ENCODE measurements at places on chromosomes 2 and 18.

GRCh38 chr2:64581777-64582539 lies 57.8 kb downstream of the AFTPH start:
- DNase-seq: no peak

GRCh38 chr2:191738667-191739066 lies 60.7 kb downstream of the NABP1 start:
- DNase-seq: no peak

DNA sequence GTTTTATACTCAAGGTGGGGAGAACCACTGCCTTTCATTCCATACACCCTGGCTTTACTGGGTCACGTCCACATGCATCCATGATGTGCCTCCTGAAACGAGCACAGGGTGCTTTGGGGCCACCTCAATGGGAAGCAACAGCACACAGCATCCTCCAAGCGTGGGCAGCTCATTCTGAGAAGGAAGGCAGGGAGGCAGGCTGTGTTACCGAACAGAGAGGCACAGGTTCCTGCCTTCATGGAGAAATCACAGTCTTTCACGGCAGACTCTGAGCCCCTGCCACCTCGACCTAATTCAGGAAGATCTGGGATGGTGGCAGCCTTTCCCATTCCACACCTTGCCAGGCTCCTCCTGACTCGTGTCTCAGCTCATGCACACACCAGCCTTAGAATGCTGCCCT lies 130.1 kb downstream of the GBX2 start:
- DNase-seq: no peak

DNA sequence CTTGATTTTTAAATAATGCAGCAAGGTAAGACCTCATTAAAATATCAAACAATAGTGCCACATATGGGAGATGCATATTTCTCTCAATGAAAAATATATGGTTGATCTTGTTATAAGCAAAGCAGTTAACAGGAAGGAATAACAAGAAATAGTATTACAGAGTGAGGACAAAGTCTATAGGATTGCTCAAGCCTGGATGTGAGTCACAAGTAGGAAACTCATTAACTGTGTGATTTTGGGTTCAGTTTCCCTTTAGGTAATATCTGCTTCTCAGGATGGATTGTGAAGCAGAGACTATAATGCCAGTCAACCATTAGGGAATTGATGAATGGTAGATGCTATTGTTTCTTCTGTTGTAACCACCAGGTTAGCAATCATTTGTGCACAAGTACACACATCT lies 42.9 kb upstream of the SPHKAP start:
- no peak for DNase-seq

DNA sequence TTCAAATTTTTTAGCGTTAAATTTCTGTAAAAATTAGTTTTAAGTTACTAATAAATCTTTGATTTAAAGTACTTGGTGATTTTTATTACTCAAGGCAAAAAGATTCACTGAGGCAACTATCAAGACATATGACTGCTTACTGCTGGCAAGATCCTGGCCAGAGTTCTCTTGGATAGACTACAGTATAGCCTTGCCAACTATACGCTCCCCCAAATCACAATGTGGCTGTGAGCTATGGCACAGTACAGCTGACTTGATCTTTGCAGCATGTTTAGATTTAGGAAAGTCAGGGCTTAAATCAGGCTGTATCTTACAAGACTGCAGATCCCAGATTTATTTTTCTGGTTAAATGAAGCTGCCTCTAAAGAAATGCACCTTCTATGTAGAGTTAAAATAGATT lies 26.5 kb downstream of the MSTN start:
- DNase-seq: no peak

GRCh38 chr2:208039376-208040110 lies 14.2 kb upstream of the PLEKHM3 start:
- DNase-seq: no peak

GRCh38 chr2:196224756-196225155 lies 53.4 kb upstream of the STK17B start:
- no peak for DNase-seq

DNA sequence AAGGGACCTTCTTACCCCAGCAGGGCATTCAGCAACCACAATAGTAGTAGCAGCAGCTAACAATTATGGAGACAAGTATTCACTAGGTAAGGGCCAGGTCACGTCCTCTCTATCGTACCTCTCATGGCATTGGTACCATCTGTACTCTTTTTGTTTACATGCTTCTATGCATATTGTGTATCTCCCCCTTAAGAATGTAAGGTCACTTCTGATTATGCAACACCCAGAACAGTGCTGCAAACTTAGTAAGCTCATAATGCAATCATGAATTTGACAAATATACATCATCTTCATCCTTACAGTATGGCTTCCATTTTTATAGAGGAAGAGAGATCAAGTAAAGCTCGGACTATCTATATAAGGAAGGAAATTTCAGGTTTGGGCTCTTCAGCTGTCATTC lies 46.1 kb downstream of the SPRED2 start:
- no peak for DNase-seq

DNA sequence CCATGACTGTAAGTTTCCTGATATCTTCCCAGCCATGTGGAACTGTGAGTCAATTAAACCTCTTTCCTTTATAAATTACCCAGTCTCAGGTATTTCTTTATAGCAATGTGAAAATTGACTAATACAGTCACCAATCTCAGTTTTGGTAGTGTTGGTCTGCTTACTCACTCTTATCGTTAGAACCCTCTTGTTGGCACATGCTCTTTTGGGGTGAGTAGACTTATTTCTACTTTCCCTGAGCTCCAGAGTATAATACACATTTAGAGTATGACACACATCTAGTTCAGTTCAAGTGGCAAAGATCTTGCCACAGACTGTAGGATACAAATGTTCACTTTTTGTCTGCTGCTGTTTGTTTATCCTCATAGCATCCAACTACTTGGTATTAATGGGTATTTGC lies 347.5 kb upstream of the CELF4 start:
- DNase-seq: no peak

DNA sequence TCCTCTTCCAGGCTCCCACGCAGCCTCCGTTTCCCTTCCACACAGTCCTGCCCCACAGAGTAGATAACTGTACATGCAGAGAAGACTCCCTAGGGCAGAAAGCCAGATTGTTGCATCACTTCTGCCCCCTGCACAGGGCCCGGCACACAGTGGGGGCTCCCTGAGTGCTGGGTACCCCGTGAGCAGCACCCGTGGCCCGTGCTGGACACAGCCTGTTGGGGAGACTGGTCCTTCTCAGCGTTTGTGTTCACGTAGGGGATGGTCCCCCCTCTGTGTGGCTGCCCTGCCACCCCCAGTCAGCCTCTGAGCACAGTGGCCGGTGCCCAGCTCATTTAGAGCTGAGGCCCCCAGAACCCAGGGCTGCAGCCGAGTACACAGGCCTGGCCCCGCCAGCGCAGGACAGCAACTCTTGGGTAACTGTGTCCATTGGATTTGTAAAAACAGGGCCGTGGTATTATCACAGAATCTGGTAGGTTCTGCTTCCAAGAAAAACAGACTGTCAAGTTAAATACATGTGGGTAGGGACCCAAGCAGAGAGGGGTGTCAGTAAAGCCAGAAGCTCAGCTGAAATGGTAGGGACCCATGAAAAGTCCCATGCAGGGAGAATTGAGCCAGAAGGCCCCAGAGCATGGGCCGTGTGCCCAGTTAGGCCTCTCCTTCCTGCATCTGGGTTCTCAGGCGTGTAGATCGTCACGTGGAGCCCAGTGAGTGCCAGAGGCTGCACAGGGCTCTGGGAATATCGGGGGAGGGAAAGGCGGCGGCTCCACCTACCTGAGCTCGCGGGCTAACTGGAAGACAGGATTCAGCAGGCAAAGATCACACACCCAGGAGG lies 257.3 kb downstream of the ATAD2B start:
- DNase-seq: no peak

GRCh38 chr2:148725564-148725963 lies 81.0 kb downstream of the EPC2 start:
- no peak for DNase-seq

DNA sequence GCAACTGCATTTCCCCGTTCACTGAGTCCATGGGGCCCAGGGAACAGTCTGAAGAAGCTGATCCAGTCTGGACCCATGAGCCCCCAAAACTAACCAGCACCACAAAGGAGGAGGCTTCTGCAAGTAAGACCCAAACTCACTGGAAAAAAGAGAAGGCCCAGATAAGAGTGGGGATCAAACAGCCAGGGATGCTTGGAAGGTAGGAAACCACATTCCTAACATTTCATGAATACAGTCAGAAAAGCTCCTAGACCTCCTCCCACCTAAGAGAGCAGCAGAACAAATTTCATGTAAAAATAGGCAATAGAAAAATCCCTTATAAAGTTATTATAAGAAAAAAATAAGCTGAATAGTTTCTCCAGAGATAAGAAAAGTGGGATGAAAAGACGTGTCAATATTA lies 30.3 kb downstream of the TUBB6 start:
- no peak for DNase-seq

DNA sequence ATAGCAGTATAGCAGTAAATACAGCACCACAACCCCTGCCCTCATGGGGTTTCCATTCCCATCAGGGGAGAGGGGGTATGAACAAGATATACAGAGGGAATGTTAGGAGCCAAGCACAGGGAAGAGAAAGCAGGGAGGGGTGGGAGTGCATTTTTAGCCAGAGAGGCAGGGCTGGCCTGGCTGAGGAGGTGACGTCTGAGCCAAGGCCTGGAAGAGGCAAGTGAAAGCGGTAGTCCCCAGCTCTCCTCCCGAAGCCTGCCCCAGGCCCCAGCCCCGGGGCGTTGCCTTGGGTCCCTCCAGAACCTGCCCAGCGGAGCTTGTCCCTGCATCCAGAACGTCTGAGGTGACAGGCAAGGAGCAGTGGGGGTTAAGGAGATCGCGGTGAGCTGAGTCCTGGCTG lies 45.1 kb upstream of the FOSL2 start:
- DNase-seq: no peak

- no peak for DNase-seq
Measured at GRCh38 chr2:240441326-240441992, 6.0 kb downstream of the GPC1 start.

- no peak for DNase-seq
Measured at GRCh38 chr2:69668598-69668997, 25.1 kb upstream of the AAK1 start.

DNA sequence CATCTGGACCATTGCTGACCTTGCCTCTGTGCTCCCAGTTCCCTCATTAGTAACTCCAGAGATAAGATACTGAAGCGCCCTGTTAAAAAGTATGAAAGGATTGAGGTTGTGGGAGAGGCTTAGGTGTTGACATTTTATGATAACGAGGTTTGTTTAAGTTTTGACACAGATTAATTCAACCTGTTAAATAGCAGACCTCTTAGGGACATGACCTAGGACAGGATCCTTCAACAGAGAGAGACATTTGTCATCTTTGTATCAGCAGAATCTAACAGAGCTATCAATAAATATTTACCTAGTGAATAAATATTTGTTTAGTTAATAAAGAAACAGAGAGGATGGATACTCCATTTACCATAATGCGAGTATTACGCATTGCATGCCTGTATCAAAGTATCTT lies 99.5 kb downstream of the DCC start:
- DNase-seq: no peak

- DNase-seq: no peak
Measured at GRCh38 chr2:77007686-77008085, 514.5 kb downstream of the LRRTM4 start.

GRCh38 chr2:98372121-98372520 lies 25.9 kb downstream of the CNGA3 start:
- DNase-seq: no peak

DNA sequence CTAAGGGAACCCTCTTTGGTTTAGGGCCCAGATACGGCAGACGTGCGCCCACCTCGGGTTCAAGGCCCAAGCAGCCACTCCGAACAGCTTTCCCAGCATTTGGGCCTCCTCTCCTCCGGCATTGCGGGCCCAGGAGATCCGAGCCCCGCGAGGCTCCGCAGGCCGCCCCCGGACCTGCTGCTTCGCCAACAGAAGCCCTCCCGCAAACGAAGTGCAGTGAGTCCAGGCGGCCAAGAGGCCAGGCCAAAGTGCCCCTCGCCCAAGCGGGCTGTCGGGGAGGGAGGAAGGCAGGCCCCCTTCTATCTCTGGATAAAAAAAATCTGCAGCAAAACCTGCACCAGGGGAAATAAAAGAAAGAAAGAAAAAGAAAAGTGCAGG lies 6.0 kb downstream of the EN1 start:
- no peak for DNase-seq

- peak; percentile 17 for DNase-seq
Measured at GRCh38 chr2:177573120-177573519, 180.5 kb downstream of the AGPS start.

GRCh38 chr2:127407091-127407490 lies 11.1 kb upstream of the PROC start:
- no peak for DNase-seq

DNA sequence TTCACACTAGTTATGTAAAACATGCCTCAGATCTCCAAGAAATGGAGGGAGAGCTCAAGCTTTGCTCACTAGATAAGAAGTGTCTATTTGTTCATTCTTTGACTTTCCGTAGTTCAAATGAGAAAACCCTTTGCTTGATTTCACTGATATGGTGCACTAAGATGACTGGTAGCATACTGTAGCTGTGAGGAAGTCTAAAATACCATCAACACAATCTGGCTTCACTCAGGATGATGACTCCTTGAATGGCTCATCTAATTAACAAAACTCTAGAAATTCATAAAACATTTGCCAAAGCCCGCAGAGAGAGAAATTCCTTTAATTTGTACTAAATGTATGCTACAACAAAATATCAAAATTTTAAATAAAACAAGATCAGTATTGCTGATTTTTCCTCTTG lies 152.8 kb upstream of the STK17B start:
- no peak for DNase-seq

DNA sequence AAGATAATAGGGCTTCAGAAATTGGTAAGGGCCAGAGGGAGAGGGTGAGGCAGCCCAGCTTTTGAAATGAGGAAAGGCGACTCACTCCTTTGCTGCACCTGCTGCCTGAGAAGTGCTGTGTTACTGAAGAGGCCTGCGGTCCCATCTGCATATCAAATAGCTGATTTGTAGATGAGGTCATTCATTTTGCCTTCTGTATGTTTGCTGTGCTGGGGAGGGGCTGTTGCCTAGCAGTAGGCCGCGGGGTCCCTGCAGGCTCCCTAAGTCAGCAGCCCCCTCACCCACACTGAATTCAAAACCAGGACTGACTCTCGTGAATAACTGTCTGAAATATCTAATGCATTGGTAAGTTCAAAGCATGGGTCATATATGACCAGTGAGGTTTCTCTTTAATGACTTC lies 377.2 kb downstream of the SOX11 start:
- DNase-seq: no peak

DNA sequence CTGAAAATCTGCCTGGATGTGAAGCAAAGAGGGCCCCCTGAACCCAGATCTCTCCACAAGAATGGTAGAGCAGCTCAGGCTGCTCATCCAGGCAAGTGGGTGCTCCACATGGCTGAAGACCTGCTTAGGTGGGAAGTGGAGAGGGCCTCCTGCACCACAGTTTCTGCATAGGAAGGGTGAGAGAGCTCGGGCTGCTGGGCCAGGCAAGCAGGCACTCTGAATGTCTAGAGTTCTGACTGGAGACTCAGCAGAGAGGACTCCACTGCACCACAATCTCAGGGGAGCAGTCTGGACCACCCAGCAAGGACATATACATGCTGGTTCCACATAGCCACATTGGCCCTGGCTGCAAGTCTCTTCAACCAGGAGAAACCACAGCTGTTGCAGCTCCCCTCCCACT lies 52.0 kb downstream of the DSEL start:
- no peak for DNase-seq
